ENCODE measurements at places on chromosomes 4 and X.

- no peak for DNase-seq
These were observed 230.1 kb upstream of the FAT4 start for GRCh38 chr4:125084608-125085007.

- no peak for DNase-seq
These were observed 144.3 kb downstream of the CHIC2 start for GRCh38 chr4:53920116-53920515.

DNA sequence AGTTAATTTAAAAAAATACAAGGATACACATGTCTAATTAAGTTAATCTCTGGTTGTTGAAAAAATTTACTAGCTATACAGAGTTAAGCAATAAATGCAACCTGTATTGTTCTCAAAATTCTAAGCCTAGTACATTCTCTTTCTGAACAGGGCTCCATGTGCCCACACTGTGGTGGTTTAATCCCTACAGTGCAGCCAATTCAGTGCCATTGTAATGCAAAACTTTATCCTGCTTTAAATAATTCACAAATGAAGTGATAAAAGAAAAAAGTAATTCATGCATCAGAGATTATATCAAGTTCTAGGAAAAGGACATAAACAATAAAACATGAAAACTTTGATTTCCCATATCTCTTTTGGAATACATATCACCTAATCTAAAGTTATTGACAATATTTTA, 1089.2 kb downstream of the C4orf33 start:
- DNase-seq = no peak

DNA sequence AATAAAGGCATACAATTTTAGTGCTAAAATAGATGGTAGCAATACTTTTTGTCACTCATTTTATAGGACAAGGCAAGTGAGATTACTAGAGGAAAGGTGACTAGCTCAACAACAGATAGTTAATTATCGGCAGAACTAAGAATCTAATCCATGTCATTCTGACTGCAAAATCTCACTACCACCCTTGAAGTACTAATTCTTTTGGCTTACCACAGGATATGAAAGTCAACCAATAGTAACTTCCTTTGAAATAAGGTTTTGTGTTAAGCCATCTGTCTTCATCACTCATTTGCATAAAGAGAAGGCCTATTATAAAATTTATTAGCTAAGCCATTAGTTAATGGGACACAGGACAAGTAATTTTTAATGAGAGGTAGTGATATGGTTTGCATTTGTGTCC, 25.3 kb upstream of the ZMAT1 start:
- DNase-seq = no peak

DNA sequence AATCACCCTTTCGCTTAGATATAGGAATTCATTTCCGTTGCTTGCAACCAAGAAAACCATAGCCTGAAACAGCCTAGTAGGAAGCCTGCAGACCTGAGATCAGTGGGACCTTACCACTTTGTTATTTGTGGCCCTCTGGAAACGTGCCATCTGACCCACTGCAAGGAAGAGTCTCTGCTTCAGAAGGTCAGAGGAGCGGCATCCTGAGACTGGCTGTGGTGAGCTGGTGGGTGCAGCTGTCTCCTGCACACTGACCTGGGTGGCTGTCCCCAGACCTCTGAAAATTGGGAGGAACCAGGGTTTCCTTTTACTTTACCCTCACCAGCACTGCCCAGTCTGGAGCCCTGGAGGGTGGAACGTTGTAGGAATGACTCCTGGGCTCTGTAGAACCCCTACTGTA, 18.2 kb downstream of the SHROOM2 start:
- DNase-seq = no peak

- DNase-seq = no peak
These were observed 53.9 kb downstream of the LRP2BP start for GRCh38 chr4:185341841-185342240.

DNA sequence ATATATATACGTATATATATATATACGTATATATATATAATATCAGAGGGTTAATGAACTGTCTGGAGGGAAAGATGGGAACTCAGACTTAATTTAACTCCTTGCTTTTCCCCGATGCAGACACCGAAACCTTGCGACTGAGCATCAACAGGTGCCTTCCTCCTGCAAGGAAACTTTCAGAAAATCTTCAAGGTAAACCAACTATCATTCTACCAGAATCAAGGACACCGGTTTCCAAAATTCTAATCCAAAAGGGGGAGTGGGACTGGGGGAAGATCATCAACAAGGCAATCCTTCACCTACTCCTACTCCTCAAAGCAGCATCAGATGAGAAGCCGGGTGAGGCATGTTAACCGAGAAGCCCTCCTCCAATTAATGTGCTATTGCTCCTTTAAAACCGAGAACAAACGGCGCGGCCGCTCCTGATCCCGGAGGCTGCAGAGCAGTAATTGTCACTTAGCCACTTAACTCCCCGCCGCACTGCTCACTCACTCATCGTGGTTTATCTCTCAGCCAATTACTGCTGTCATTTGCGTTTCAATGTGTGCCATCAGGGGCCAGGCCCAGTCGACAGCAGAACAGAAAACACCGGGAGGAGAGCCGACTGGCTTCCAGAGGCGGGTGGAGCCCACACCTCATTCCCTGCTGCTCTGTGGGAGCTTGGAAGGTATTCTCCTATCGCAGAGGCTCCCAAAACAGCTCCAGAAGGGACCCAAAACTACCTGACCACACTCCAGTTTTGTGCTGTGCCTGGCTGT, 61.7 kb downstream of the MAML3 start:
- no peak for DNase-seq

GRCh38 chr4:85788604-85789003, 313.7 kb downstream of the ARHGAP24 start:
- DNase-seq = no peak

DNA sequence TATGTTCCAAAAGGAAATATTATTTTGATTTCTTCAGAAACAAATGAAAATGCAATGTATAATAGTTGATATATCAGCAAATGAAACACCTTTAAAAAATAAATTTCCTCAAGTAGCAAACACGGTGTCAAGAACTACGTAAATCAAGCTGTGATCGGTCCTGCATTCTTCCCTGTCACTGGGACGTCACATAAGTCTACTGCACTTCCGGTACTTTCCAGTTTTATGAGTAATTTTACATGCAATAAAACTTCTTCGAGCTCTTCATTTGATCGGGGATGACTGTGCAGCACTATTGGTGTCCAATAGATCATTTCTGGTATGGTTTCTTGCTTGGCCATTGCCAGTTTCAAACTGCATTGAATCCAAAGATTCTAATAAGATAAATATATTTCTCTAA, 114.0 kb upstream of the VEGFC start:
- DNase-seq = no peak

DNA sequence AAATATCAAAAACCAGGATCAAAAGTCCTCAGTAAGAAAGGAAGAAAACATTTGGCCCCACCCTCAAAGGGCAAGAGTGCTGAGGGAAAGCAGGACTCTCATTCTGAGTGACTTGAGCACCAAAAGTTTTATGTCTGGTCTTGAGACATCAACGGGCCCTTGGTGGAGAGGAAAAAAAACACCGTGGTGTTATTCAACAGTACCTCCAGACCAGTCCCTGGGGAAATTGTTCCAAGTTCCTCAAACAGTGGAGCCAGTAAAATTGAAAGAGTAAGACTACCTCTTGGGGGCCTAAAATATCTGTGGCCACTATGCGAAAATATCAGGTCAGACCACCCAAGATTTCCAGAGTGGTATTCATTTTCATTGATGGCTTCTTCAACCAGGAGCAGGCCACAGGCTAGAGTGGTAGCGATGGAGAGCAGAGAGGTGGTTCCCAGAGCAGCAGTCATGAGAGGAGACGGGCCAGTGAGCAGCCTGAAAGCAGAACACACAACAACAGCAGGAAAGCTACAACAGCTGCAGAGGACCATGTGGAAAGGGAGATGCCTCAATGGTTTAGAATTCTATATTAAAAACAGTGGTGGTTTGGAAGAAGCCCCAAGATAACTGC, 63.7 kb upstream of the RPL34 start:
- no peak for DNase-seq

GRCh38 chrX:72048510-72049455, 82.9 kb downstream of the RTL5 start:
- DNase-seq = no peak

- no peak for DNase-seq
These were observed 638.0 kb upstream of the FRG1 start for GRCh38 chr4:189302719-189303118.

DNA sequence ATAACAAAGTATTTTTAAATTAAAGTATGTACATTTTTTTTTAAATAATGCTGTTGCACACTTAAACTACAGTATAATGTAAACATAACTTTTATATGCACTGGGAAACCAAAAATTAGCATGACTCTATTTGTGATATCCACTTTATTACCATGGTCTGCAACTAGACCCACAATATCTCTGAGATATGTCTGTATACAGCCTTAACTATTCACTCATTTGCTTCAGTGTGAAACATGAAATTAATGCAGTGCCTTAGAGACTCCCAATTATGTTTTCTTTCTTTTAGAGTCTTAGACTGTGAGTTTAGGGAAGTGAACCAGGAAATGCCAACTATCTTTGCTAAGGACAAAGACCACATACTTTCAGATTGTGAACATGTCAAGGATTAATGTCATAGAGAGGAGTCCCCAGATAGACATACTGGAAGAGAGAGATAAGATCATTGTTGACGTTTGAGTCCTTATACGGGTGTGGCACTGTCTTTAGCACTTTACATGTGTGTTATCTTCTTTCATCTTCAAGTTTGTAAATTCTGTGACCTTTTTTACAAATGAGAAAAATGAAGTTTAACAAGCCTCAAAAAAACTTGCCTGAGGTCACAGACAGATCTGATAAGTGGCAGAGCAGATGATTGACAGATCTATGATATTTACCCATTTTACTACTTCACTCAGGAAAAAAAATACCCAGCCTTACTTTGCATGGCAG, 23.2 kb downstream of the CXorf58 start:
- no peak for DNase-seq

DNA sequence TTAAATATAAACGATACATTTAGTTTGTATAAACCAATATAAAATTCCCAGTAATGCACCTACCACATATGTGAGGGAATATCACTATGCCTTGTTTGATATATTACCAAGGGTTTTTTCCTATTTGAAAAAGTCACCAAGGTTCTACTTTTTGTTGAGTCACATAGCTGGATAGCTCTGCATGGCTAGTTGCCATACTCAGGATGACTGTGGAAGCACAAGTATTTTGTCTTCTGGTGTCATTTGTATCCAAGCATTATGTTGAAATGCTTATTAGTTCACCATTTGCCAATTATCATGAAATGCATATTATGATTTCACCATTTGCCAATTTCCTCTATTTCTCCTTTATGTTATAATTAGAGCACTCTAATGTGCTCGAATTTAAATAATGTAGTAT, 162.7 kb upstream of the TTC29 start:
- no peak for DNase-seq

- no peak for DNase-seq
These were observed 1306.6 kb upstream of the PABPC4L start for GRCh38 chr4:135508006-135508714.

Data from stimulated activated CD8-positive, alpha-beta memory T cell treated with anti-CD3 and anti-CD28 coated beads, Interleukin-2, amount 100 ng/mL, for 1 hour (primary cell).